ENCODE measurements at places on chromosomes 7 and 10. TPM values are rescaled to one million over a fixed set of nuclear protein-coding genes. Genes with fewer than 3 reads are reported as not detected.

- H3K4me1 ChIP-seq, result peaks cover 31% of the 10 kb centered on the region
- no peaks in the 10 kb centered on the region for H3K36me3 ChIP-seq
- no peaks in the 10 kb centered on the region for H3K27me3 ChIP-seq
- no peak overlapping the region for H3K27ac ChIP-seq
- no peak for DNase-seq
These were observed 5.3 kb downstream of the PTPN12 start for GRCh38 chr7:77542409-77542808.

DNA sequence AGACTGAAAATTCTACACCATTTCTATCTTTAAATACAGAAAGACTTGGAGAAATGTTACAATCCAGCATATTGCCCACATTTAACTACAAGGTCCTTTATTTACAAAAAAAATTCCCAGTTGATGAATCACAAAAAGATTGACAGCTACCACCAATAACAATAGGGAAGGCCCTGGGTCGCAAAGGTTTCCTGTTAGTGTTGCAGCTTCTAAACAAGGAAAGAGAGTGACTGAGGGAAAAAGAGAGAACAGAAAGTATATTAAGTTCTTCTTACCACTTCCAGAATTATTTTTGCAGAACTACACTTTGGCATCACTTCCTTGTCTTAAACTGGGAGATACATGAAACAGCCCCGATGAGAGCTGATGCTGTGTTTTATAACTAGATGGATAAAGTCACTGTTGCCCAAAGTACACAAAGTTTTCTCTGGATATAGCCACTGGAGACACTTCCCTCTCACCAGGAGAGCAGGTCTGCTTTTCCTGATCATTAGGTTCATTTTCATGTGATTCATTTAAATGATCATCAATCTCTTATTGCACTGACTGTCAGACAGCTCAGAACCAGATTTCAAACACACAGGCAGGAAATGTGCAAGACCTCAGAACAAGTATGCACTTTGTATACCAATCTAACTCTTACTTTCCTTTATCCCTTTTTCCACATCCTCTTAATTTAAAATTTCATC, 57.0 kb downstream of the SHTN1 start:
- H3K27me3 ChIP-seq, result peaks cover 11% of the 10 kb centered on the region
- no peaks in the 10 kb centered on the region for H3K36me3 ChIP-seq
- H3K27ac ChIP-seq, result no peak overlapping the region
- H3K4me1 ChIP-seq, result no peaks in the 10 kb centered on the region
- DNase-seq, result no peak
- no peak overlapping the region for H3K4me3 ChIP-seq

DNA sequence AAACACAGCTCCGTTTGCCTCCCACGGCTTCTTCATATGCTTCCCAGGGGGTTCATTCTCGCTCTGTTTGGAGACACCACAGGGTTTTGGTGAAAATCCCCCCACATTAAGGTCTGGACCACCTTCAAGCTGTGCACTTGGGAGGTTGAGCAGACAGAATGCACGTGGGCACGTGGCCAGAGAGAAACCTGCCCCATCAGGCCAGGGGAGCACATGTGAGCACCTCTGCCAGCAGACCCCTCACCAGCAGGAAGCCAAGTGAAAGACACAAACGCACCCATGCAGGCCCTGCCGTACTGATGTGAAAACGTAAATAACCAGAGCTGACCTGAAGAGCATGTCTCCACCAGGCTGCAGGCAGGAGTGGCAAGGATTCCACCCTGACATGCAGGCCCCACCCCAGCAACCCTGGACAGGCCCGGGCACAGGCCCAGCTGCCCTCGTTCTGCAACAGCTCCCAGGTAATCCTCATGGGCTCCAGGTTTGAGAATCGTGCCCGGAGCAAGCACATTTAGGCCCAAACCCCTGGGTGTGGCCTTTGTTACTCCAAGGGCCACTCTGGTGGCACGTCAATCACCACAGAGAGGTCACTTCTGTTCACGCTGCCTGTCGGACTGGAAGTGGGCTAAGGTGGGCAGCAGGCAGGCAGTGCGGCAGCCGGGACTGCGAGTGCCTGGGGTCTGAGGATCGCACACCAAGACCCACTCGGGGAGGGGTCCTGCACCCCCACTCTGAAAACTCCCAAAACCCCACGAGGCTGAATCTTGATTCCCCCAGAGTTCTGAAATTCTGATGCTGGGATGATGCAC, 184.4 kb downstream of the PTPRN2 start:
- no peaks in the 10 kb centered on the region for H3K4me1 ChIP-seq
- H3K4me3 ChIP-seq, result no peak overlapping the region
- no peak for DNase-seq
- peaks cover 1% of the 10 kb centered on the region for H3K36me3 ChIP-seq

Gene SPDYE5
- total RNA-seq, result not detected

Gene TMEM26
- not detected for total RNA-seq

Data from activated naive CD4-positive, alpha-beta T cell treated with anti-CD3 and anti-CD28 coated beads for 36 hours (primary cell).